Activated T-helper 9 cell treated with anti-CD3 and anti-CD28 coated beads, Interleukin-2, amount 50 U/mL, for 16 hours (primary cell): ENCODE measurements at places on chromosomes 7 and 10.

GRCh38 chr10:67302701-67303100 is 376.9 kb downstream of the LRRTM3 start:
- no peak for DNase-seq

DNA sequence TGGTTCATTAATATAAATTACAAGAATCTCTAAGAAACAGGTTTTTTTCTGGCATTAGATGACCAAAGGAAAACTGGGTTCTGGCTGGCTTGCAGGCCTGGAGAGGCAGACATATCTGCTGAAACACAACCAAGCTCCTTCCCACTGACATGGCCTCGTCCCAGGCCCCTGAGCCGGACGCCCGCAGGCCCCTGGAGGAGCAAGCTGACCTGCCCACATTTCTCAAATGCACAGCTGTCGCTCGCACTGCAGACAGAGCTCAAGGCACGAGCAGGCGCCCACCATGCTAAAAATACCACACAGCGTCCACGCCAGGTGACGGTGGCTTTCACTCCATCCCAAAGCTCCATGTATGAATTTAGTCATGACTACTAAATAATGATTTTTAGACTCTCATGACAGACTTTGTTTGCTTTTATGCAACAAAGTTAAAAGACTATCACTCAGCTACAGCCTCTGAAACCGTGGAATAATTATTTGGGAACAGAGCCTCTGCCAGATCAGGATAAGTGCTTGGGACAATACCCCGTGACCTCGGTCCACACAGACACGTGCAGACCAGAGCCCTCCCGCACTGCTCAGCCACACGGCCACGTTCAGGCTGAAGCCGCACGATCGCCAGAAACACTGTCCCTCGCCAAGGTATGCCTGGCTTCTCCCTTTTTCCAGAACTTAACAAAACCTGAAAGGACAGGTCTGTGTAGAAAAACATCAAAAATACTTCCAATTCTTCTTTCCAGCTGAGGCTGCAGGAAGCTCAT is 71.1 kb downstream of the DIP2C start:
- no peak for DNase-seq

- no peak for DNase-seq
These were observed 22.0 kb downstream of the WAC start for GRCh38 chr10:28554952-28555351.

DNA sequence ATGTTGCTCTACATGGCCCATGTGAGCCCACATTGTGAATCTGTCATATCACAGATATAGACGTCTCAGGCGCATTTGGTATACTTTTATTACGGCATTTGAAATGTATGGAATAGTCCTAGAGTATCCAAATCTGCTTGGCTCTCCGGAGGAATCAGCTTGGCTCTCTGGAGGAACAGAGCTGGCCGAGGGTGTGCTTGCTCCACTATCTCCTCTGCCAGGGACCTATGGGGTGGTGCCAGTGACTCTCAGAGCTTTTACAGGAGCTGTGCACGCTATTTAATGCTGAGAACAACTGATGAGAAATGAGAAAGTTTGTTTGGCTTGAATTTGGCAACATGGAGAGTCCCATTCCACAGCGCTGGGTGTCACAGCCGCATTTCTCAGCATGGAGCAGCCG is 144.0 kb downstream of the ZMYND11 start:
- DNase-seq = no peak

- DNase-seq = no peak
These were observed 200.4 kb upstream of the NFE2L3 start for GRCh38 chr7:25951414-25952260.

GRCh38 chr10:27742195-27743011 is 3.2 kb downstream of the MKX start:
- peak; percentile 84 for DNase-seq

GRCh38 chr7:42198296-42198695 is 38.7 kb downstream of the GLI3 start:
- no peak for DNase-seq

DNA sequence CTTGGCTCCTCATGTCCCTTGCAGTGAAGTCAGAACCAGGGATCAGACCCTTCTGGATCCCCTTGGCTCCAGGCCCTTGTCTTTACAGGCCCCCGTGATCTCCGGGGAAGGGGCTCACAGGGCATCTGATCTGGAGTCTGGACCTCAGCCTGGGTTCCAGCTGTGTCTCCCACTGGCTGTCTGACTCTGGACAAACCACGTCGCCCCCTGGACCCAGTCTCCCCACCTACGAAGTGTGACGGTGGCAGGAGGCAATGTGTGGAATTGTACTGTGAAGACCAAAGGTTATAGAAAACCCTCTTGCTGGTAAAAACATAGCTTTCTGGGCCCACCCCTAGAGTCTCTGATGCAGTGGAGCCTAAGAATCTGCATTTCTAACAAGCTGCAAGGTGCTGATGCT is 15.5 kb upstream of the C10orf71 start:
- DNase-seq = no peak

DNA sequence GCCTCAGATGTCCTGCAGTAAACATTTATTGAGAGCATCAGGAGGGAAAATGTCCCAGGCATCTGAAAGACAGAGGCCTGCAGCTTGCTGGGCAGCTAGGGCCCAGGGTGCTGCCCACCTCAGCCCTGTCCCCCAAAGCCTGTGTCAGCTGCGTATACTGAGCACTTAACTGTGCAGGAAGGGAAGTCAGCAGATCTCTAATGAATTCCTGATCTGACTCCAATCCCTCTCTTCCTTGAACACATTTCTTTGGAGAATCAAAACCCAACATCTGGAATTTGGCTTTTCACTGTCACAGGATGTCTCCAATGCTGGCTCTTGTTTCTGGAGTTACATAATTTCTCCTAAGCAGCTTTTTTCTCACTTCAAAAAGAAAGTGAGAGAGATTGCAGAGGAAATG is 364.7 kb upstream of the NFE2L3 start:
- DNase-seq = no peak

DNA sequence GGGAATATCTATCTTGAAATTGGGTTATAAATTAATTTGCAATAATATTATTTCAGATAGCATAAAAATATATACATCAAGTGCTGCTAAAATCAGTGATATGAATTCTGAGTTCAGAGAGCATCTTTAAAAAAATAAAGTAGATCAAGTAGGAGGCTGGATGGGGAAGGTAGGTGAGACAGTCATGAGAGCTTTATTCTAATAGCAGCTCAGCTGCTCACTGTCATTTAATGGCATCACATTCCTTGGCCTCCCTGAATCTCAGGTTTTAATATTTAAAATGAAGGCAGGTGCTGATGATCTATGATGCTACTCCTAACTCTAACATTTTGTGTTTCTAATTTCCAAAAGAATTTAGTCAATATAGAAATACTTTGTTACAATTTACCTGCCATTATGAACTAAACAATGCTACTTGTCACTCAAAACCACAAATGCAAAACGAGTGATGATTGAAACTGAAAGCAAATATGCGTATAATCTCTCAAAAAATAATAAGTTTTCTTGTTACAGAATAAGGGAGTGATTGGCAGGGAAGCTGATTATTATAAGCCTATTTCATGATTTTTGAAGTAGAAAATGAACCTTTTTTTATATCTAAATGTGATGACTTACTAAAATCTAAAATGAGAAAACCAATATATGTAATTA is 147.6 kb upstream of the CSTF2T start:
- no peak for DNase-seq
